ENCODE measurements at places on chromosomes 4 and X.

GRCh38 chrX:103779141-103779789, 2.6 kb downstream of the PLP1 start:
- no peak for DNase-seq

GRCh38 chr4:9602389-9602914, 158.2 kb downstream of the DEFB131A start:
- no peak for DNase-seq

DNA sequence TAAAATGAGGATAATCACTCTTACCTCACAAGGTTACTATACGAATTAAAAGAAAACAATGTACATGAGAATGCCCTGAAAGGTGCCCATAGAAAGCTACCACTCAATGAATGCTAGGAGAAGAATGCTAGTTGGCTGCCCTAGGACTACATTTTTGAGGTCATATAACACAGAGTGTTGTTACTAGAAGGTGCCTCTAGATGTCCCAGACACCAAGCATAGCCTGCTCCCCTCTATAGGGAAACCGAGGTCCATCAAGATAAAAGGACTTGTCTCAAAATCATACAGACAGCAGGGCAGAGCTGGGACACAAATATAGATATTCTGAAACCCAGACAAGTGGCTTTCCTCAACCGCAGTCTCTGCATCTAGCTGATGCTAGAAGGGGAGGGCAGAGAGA, 147.0 kb upstream of the ARHGEF9 start:
- DNase-seq = no peak

DNA sequence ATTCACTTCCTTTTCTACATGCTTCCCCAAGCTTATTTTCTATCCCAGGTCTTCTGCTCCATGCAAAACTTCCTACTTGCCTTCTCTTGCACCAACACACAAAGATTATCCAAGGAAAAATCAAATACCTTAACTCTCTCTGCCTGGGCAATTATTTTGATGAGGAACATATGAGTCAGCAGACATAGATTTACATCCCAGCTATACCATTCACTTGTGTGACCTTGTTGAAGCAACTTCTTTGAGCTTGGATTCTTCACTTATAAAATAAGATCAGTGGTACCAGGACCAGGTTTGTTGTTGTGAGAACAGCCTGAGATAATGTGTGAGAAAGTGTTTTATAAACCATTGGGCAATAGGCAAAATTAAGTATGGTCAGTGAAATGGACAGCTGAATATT, 39.1 kb upstream of the TMEM192 start:
- DNase-seq = no peak

DNA sequence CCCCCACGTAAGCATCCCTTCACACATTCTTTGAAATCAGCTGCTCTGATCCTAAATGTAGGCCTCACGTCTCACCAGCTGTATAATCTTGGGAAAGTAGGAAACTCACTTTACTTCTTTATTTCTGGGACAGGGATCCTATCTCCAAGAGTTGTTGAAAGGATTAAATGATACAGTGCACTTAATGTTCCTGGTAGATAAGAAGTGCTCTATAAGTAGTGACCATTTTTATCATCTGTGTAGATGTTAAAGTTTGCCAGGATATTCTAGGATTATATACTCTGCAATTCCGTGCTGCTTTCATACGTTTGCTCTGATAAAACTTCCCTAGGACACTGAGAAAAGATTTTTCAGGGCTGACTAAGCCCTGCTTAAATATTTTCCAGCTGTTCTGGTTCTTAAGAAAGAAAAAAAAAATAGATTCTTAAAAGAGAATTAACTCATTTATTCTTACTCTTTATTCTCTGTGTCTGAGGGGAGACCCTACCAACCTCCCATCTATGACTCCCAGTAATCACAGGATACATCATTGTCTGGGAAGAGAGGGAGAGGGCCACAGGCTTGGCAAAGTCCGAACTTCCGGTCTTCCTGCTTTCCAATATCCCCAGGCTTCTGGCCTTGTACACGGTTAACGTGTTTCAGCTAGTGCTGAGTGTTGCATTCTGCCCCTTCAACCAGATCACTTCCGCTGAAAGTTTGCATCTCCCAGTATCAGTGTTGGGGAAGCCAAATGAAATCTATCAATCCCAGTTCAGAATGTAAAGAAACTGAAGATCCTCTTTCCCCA, 269.2 kb downstream of the TRIML1 start:
- no peak for DNase-seq

- DNase-seq = no peak
Observed at GRCh38 chr4:97653701-97654100, 489.6 kb downstream of the STPG2 start.

GRCh38 chr4:120084327-120084726, 17.7 kb upstream of the MAD2L1 start:
- DNase-seq = no peak

GRCh38 chrX:31420711-31421151, 348.9 kb upstream of the FTHL17 start:
- DNase-seq = no peak

DNA sequence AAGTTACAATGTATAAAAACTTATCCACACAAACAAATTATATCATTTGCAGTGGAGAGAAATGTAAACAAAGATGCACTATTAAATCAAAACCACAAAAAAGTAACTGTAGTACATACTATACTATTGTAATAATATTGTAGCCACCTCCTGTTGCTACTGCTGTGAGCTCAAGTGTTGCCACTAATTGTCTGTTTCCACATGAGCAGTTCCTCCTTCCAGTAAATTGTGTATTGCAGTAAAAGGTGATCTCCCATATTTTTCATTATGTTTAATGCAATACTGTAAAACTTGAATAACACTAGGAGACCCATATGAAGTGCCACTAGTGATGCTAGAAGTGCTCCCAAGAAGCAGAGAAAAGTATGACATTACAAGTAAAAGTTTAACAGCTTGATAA, 11.7 kb downstream of the LIN54 start:
- no peak for DNase-seq

DNA sequence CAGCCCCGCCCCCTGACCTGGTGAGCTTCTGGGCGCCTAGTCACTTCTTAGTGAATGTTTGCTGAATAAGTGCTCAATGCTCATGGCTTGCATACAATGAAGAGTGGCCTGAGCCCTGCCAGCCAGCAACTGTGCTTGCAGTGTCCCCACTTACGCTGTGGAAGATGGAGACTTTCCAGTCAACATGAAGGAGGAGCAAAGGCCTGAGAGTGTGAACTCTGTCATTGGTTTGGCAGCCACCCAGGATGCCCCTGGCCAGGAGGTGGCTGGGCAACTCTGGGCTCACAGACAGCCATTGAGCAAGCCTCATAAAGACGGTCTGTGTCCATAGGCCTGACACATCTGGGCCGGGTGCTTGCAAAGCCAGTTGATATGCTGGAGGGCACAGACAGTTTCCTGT, 72.1 kb upstream of the MAMLD1 start:
- no peak for DNase-seq

GRCh38 chr4:56650262-56651055, 30.6 kb downstream of the HOPX start:
- DNase-seq = no peak

GRCh38 chr4:149202117-149202516, 613.5 kb downstream of the IQCM start:
- DNase-seq = no peak

DNA sequence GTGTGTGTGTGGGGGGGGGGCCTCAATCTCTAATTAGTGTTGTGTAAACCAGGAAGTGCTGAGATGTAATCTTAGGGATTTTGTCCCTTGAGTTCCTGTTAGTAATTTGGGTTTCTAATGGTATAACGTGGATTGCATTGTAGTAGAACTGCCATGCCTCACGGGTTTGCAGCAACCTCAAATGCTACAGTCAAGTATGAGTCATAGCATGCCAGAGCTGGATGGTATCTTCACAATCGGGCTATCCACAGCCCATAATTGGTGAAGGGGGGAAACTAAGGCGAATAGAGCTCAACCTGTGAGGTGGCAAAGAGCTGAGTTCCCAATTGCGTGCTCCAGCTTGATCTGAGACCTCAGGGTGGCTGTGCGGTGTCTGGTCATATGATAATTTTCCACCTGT, 2.2 kb upstream of the FMR1NB start:
- DNase-seq = no peak

DNA sequence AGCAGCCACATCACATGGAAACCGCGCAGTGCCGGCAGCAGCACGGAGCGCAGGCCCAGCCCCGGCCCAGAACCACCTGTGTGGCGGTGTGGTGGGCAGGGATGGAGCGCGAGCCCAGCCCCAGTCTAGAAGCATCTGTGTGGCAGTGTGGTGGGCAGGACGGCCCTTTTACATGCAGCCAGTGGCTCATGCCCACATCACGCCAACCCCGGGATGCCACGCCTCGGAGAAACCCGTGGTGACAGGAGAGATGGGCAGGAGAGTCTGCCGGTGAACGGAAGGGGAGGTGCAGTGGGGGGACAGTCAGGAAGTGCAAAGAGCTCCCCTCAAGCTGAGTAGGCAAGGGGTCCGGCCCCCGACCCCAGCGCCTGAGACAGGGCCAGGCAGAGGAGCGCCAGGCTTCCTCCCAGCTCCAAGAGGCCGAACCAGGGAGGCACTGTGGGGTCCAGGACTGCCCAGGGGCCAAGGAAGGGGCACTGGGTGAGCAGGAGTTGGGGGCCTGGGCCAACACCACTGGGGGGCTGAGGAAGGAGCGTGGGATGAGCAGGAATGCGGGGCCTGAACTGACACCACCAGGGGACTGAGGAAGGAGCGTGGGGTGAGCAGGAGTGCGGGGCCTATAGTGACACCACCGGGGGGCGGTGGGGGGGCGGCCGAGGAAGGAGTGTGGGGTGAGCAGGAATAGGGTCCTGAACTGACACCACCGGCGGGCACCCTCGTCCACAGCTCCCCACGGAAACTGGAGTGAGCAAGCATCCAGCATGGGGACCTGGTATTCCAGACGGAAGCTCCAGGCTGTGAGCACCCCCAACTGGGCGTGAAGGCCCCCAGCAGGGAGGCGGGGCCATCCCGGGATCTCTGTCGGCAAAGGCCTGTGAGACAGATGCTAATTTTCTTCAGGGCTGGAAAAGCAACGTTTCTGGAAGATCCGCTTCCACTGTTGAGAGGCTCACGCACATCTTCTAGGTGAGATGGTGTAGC, 28.8 kb downstream of the GAK start:
- no peak for DNase-seq

GRCh38 chrX:10620121-10620699, at the start of gene MID1:
TSS of gene MID1 (minus strand) at chrX:10620585. CDS start at chrX:10567547, 53,038 bp downstream.
- DNase-seq = no peak

- no peak for DNase-seq
Observed at GRCh38 chrX:51608126-51608525, 10.6 kb downstream of the CENPVL3 start.

DNA sequence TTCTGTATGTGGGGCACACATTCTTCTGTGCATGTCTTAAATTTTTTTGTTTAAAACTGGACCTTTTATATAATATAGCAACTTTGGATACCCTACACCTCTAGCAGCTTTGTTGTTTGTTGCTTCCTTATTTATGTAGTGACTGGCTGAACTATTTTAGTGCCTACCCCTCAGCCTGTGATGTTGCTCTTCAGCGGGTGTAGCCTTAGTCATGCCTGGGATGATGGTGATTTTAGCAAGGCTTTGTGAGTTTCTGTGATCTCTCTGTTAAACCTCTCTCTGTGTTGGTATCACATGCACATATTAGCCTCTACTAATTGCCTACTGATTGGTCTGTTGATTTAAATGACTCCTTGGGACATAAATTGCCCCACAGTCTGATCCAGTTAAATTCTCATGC, 22.8 kb downstream of the USP9X start:
- DNase-seq = no peak

DNA sequence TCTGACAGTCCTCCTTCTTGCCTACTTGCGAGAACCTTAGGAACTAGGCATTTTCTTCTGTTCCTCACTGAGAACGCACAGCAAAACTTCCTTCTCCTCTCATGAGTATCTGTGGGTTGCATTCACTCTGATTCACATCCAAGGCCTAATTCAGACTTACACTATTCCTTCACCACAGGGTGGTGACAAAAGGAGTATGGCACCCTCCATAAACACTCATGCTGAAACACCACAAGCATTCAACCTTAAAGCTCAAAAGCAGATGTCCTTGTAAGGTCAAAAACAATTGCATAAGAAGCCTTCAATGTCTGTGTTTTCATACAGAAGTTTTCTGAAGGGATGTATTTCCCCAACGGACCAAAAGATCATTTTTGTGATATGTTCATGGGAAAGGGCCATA, 147.3 kb downstream of the CORIN start:
- DNase-seq = no peak

DNA sequence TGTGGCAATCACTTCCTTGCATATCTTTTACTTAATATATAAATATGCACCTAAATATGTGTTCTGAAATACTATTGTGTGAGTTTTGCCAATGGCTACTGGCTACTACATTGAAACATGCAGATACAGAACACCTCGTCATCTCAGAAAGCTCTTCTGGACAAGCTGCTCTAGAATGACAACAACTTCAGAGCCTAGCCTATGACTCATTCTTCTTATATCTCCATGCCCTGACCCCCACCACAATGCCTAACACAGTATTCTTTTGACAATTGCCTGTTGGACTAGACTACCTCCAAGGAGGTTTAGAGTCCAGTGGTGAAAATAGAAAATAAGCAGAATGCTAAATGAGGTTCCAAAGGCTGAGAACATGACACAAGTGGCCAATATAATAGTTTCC, 17.6 kb upstream of the DMP1 start:
- DNase-seq = no peak

GRCh38 chr4:140081641-140082390, 72.2 kb downstream of the MAML3 start:
- DNase-seq = no peak

GRCh38 chr4:168852933-168853713, 156.9 kb downstream of the CBR4 start:
- no peak for DNase-seq

- no peak for DNase-seq
Observed at GRCh38 chr4:133581996-133582619, 433.0 kb downstream of the PCDH10 start.

- no peak for DNase-seq
Observed at GRCh38 chr4:89995006-89995405, 100.4 kb downstream of the MMRN1 start.

- no peak for DNase-seq
Observed at GRCh38 chr4:76235407-76235806, 16.1 kb upstream of the FAM47E start.

GRCh38 chr4:21835712-21836111, 112.9 kb downstream of the KCNIP4 start:
- DNase-seq = no peak

- no peak for DNase-seq
Observed at GRCh38 chr4:105458001-105458400, 15.9 kb downstream of the PPA2 start.

DNA sequence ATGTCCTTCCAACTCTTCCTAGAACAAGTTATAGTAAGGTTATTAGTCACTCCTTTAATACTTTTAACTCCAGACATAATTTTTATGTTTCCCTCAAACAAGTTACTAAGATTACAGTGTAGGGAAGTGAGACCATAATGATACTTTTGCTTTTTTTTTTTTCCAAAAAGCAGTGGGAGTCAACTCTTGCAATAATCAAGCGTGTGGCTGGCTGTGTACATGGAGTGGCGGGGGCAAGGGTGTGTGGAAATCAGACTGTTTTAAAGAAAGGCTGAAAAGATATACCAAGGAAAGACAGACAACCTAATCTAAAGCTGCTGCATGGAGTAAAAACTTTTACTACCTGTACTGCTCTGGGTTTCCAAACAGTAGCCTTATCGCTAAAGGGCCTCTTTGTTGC, 4.1 kb downstream of the NOA1 start:
- no peak for DNase-seq

GRCh38 chr4:8159537-8160232, 1.1 kb upstream of the ABLIM2 start:
- no peak for DNase-seq

Measured in stimulated activated CD4-positive, alpha-beta T cell treated with anti-CD3 and anti-CD28 coated beads, TNF-alpha, amount 100 ng/mL, for 1 hour (primary cell).